ENCODE measurements at places on chromosomes 7 and 10.

DNA sequence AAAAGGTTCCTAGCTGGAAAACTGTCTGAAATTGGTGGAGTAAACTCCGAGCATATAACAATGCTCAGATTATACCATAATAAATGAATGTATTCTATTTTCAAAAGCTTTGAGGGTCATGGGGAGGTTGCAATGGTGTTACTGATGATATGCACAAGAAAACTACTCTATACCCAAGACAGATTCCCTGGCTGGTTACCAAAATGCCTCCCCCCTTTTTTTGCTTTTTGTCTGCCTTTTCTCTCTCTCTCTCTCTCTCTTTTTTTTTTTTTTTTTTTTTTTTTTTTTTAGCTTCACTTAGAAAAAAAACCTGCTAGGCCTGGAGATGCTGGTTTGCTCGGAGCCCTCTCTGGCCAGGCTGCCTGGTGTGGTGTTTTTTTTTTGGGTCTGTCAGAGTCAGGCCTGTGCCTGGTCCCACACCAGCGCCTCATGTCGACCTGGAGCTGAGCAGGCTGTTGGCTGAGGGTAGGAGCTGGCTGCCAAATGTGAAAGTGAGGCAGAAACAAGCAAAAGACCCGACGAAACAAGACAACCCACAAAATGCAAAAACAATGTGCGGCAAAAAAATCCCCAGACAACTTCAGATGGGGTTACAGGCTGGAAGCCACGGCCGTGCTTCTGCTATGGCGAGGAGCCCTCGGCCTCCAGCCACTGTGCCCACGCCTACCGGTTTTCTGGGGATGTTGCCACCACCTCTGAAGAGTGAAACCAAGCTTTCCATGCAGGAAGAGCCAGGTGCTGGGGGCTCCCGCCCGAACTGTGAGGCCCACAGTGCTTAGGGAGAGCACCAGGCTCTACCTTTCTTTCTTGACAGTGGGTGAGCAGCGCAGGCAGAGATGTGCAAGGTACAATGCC, 59.9 kb upstream of the EFCAB10 start:
- DNase-seq: no peak

DNA sequence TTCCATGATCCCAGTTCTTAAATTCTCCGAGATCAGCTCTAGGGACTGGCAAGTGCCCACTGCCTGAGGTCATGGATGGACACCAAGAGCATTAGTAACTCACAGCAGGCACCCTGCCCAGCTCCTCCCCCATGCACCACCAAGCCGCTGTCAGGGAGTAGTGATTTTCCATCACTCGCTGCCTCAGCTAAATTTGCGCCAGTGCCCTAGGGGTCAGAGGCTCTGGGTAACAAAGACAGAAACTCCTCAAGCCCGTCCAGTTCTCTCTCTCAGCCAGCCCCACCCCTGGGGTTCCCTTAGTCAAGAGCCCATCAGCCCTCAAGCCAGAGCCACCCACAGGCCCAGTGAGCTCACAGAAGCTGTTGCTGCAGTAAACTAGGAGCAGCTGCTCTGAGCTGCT, 30.0 kb downstream of the PAX2 start:
- no peak for DNase-seq

DNA sequence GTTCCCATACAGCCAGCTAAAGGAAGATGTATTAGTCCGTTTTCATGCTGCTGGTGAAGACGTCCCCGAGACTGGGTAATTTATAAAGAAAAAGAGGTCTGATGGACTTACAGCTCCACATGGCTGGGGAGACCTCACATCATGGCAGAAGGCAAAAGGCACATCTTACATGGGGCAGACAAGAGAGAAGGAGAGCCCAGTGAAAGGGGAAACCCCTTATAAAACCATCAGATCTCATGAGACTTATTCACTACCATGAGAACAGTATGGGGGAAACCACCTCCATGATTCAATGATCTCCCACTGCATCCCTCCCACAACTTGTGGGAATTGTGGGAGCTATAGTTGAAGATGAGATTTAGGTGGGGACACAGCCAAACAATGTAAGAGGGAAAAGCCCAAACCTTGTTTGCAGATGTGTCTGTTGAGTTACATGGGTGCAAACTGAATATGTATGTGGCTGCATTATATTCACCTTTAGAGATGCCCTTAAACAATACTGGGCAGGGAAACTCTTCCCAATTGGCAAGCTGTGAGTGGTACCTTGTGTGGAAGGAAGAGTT, 13.1 kb upstream of the BRAF start:
- DNase-seq: no peak

DNA sequence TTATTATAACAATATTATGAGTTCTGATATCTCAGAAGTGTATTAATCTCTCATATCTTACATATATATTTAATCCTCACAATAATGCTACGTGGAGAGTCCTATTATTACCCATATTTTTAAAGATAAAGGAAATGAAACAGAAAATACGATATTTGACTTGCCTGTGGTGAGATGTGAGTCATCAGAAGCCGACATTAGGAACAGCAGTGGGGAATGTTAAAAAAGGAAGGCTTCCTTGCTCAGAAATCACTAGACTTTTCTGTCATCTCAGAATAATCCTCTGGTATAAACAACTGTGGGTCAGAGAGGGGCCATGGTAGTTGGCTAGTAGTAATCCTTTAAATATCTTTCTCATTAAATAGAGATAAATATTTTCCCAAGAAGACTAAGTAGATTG, 402.3 kb upstream of the PCDH15 start:
- no peak for DNase-seq
